ENCODE measurements at places on chromosomes 16 and 17. TPM values are rescaled to one million over a fixed set of nuclear protein-coding genes. Genes with fewer than 3 reads are reported as not detected.

Gene CEP112
- 0.53 TPM for polyA plus RNA-seq

Gene ODAD4
- polyA plus RNA-seq = 0.73 TPM

Gene EPX
- polyA plus RNA-seq = not detected

Gene CBFA2T3
- polyA plus RNA-seq = 14.2 TPM

Gene HCRT
- polyA plus RNA-seq = not detected

GRCh38 chr16:70476272-70477020, 22.1 kb downstream of the FCSK start:
- DNase-seq = peak; percentile 96
- peaks cover 17% of the 10 kb centered on the region for H3K36me3 ChIP-seq
- H3K4me1 ChIP-seq = peaks cover 27% of the 10 kb centered on the region
- peak overlapping the region; percentile 84 for H3K27ac ChIP-seq
- no peak overlapping the region for H3K4me3 ChIP-seq

DNA sequence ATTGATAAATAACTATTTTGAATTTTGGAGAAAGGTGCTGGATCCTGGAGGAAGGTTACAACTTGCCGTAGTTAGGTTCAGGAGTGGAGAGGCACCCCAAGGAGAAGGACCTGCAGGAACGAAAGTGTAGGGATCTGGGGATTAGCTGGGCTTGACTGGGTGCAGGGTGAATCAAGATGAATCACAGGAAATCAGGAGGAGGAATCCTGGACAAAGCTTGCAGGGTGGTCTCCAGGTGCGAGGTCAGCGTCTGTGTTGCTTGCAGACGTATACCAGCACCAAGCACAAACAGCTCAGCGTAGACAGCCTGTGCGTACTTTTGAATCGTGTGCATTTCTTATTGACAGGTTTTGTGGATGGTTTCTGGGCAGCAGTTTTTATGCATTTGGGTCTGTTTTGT, 144.3 kb downstream of the MSI2 start:
- DNase-seq = no peak
- H3K27ac ChIP-seq = no peak overlapping the region
- H3K4me1 ChIP-seq = no peaks in the 10 kb centered on the region

DNA sequence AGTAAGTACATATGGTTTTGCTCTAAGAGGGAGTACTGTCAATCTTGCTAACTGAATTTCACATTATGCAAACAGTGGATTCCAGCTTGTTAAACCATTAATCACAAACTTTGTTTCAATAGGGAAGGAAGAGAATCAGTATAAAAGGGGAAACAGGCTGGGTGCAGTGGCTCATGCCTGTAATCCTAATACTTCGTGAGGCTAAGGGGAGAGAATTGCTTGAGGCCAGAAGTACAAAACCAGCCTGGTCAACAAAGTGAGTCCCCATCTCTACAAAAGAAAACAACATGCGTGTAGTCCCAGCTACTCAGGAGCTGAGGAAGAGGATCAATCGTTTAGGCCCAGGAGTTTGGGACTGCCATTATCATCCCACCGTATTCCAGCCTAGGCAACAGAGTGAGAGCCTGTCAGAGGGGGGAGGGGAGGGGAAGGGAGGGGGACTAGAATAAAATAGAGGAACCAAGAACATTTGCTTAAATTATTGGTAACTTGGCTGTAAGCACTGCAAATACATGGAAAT, 65.7 kb downstream of the FBXL20 start:
- no peak for DNase-seq
- H3K27ac ChIP-seq = no peak overlapping the region
- no peaks in the 10 kb centered on the region for H3K27me3 ChIP-seq
- no peaks in the 10 kb centered on the region for H3K36me3 ChIP-seq

DNA sequence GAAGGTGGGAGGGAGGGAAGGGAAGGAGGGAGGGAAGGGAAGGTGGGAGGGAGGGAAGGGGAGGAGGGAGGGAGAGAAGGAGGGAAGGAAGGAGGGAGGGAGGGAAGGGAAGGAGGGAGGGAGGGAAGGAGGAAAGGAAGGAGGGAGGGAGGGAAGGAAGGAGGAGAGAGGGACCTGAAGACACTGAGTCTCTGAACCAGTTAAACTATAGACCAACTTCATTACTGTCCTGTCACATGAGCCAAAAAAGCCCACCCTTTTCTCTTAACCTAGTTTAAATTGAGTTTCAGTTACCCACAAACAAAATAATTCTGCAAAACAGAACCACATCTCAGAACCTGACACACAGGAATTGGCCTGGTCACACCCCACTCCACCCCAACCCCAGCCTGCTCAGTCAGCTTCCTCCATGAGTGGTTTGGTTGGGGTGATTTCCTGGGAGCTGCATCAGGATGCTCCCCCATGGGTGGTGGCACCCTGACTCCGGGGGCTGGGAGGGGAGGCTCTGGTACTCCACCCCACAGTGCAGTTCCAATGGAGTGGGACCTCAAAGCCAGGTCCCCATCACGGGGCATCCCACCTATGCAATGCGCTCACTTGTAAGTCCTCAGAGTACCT, 4.7 kb upstream of the PRR29 start:
- H3K4me3 ChIP-seq = no peak overlapping the region
- peaks cover 7% of the 10 kb centered on the region for H3K27me3 ChIP-seq
- H3K36me3 ChIP-seq = no peaks in the 10 kb centered on the region
- H3K27ac ChIP-seq = no peak overlapping the region
- DNase-seq = no peak

DNA sequence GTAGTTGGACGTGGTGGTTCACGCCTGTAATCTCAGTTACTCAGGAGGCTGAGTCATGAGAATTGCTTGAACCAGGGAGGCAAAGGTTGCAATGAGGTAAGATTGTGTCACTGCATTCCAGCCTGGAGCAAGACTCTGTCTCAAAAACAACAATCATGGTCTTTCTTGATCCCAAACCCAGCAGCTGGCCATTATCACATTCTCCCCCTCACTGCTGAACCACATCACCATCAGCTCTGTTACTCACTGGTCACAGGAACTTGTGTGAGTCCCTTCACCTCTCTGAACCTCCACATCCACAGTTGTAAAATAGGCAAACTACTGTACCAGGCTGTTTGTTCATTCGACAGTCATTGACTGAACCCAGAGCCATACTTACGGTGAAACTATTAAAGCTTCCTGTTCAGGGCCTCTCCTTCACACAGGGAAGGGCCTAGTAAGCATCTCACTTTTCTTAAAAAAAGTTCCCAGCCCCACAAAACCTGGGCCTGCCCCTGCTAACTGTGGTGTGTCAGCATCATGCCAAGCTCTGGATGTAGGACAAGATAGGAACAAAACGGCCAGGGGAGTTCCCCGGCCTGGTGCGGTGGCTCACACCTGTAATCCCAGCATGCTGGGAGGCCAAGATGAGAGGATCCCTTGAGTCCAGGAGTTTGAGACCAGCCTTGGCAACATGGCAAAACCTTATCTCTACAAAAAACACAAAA, 104.7 kb downstream of the COPRS start:
- no peaks in the 10 kb centered on the region for H3K4me1 ChIP-seq
- no peaks in the 10 kb centered on the region for H3K36me3 ChIP-seq
- no peaks in the 10 kb centered on the region for H3K27me3 ChIP-seq
- H3K4me3 ChIP-seq = no peak overlapping the region

DNA sequence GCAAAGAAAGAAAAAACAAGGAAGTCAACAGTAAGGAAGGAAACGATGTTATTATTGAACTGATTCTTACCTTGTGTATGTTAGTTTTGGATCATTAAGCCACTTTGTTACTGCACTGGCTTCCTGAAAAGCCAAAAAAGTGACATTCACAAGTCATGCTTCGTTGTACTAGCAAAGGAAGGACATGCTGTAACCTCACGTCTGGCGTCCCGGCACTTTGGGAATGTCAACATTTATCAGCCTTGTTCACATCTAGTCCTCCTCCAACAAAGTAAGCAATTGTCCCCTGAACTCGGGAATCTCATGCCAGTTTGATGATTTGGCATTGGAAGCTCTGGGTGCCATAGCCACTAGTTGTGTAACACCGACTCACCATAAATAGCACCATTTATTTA, 731 bp upstream of the MKS1 start:
- no peaks in the 10 kb centered on the region for H3K36me3 ChIP-seq
- DNase-seq = no peak
- H3K27me3 ChIP-seq = no peaks in the 10 kb centered on the region
- H3K4me1 ChIP-seq = peaks cover 12% of the 10 kb centered on the region

- peaks cover 14% of the 10 kb centered on the region for H3K36me3 ChIP-seq
- no peak overlapping the region for H3K4me3 ChIP-seq
- DNase-seq = no peak
- no peak overlapping the region for H3K27ac ChIP-seq
- no peaks in the 10 kb centered on the region for H3K27me3 ChIP-seq
These were observed 58.1 kb downstream of the NDE1 start for GRCh38 chr16:15708096-15708495.

GRCh38 chr17:67132366-67132765, 88.0 kb downstream of the CACNG1 start:
- H3K4me3 ChIP-seq = no peak overlapping the region
- no peak for DNase-seq
- H3K36me3 ChIP-seq = peaks cover 10% of the 10 kb centered on the region
- no peak overlapping the region for H3K27ac ChIP-seq
- no peaks in the 10 kb centered on the region for H3K4me1 ChIP-seq

- no peaks in the 10 kb centered on the region for H3K36me3 ChIP-seq
- DNase-seq = no peak
- H3K27ac ChIP-seq = no peak overlapping the region
- no peak overlapping the region for H3K4me3 ChIP-seq
These were observed 45.9 kb upstream of the MED13 start for GRCh38 chr17:62110923-62111484.

DNA sequence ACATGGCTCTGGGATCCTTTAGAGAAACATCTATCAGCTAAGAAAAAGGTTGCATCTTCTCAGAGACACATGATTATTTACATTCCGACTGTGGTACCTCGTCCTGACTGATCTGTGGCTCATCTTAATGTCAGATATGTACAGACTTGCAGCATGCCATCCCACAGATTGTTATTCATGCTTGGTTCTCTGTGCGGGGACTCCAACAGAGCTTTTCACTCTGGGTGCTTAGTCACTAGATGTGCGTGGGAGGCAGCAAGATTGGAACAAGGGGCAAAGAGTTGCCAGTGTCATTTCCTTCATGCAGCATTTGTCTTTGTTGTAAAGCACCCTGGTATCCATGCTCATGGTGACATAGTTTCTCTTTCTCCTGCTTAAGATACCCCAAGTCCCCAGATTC, 179.1 kb upstream of the CACNG5 start:
- DNase-seq = no peak
- no peak overlapping the region for H3K27ac ChIP-seq
- no peaks in the 10 kb centered on the region for H3K27me3 ChIP-seq

DNA sequence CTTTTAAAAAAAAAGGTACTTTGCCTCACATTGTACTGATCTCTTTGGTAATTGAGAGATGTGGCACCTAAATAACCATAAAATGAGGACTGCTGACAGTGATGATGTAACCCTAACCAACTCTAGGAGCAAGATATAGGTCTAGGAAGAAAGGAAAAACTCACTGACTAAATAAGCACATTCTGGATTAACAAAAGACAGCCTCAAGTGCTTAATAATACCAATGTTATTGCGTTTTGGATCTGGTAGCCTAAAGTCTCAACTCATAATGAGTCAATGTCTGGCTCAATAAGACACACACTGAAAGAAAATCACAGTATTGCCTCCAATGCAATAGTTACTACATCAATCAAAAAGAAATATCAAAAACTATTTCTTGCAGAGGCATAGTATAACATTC, 3.0 kb downstream of the ERN1 start:
- H3K27me3 ChIP-seq = no peaks in the 10 kb centered on the region
- H3K27ac ChIP-seq = no peak overlapping the region
- peaks cover 25% of the 10 kb centered on the region for H3K4me1 ChIP-seq

GRCh38 chr16:81625544-81626153, 153.4 kb upstream of the PLCG2 start:
- no peaks in the 10 kb centered on the region for H3K27me3 ChIP-seq
- peak overlapping the region; percentile 27 for H3K27ac ChIP-seq
- H3K36me3 ChIP-seq = peaks cover 9% of the 10 kb centered on the region
- H3K4me1 ChIP-seq = peaks cover 10% of the 10 kb centered on the region
- no peak overlapping the region for H3K4me3 ChIP-seq
- DNase-seq = no peak

GRCh38 chr17:1592751-1593629, 30.4 kb upstream of the PITPNA start:
- H3K4me3 ChIP-seq = no peak overlapping the region
- H3K27ac ChIP-seq = peak overlapping the region; percentile 73

GRCh38 chr16:84970447-84971127, 40.7 kb downstream of the ZDHHC7 start:
- peaks cover 2% of the 10 kb centered on the region for H3K36me3 ChIP-seq
- no peak overlapping the region for H3K27ac ChIP-seq
- peak; percentile 27 for DNase-seq

DNA sequence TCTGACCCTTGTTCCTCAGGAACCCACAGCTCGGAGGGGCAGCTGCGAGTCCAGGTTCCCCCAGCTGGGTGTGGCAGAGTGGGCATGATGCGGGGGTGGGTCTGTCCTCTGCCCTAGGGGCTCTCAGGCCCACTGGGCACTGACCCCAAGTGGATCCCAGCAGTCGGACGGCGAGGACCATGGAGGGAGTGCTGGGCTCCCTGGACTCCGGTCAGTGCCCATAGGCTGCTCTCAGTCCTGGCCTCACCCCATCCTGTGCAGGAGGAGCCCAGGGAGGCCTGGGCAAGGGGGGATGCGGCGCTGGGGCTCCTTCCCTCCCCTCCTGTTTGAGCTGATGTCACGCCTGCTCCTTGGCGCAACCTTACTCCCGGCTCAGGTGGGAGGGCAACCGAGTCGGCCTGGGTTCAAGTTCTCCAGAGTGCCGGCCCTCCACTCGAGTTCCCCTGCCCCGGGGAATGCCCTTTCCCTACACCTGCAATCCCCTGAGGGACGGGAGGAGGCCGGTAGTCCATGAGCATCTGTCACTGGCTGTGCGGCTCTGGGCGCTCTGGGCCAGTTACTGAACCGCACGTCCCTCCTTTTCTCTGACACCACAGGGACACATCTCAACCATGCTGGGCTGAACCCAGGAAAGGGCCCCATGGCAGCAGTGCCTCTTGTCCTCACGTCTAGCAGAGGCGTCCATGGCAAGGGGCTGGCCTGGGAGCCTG, 52.6 kb upstream of the ACSF3 start:
- no peak overlapping the region for H3K4me3 ChIP-seq
- DNase-seq = no peak
- H3K27ac ChIP-seq = no peak overlapping the region

DNA sequence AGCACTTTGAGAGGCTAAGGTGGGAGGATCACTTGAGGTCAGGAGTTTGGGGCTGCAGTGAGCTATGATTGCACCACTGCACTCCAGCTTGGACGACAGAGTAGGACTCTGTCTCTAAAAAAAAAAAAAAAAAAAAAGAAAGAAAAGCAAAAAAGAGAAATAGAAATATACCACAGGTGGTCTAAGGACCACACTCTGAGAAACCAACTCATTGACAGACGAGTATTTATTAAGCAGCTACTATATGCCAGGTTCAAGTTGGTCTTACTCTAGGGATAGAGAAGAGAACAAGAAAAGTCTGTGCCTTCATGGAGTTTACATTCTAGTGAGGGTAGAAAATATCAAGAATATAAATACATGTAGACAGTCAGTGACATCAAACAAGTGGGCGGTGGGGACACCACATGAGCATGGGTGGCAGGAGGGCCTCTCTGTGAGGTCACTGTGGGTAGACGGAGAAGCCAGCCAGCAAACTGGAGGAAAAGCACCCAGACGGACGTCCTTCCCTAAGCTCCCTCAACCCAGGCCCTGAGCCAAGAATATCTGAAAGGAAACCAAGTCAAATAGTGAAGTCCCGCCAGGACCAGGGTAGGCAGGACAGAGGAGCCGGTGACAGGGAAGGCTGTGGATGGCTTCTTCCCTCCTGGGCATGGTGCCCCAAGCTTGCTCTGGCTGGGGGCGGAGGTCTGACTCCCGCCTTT, 4.7 kb downstream of the CDIPT start:
- H3K27ac ChIP-seq = no peak overlapping the region
- DNase-seq = no peak
- peaks cover 3% of the 10 kb centered on the region for H3K36me3 ChIP-seq
- H3K4me3 ChIP-seq = no peak overlapping the region
